NCI-H1694 (cell line): ENCODE measurements at places on chromosomes 6 and 20.

- DNase-seq = no peak
Observed at GRCh38 chr6:147201885-147202515, 2.2 kb upstream of the STXBP5 start.

DNA sequence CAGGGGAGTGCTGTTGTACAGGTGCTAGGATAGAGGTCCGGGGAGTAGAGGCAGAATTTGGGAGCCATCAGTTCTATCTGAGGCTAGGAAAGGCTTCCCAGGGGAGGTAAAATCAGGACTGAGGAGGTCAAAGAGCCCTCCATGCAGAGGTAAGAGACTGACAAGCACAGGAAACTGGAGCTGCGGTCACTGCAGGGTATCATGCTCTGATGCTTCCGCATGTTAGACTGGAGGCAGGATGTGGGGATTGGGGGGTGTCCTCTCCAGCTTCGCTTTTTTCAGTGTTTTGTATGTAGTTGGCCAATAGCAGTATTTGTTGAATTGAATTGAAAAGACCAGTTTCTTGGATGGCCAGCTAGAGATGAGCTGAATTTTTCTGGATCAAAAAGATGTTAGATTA lies 87.8 kb downstream of the SLC22A3 start:
- no peak for DNase-seq

- no peak for DNase-seq
Observed at GRCh38 chr6:109925075-109925474, 53.0 kb upstream of the GPR6 start.

GRCh38 chr20:25079171-25079570 lies 2.8 kb downstream of the VSX1 start:
- no peak for DNase-seq

GRCh38 chr6:115986026-115986425 lies 74.7 kb downstream of the FRK start:
- DNase-seq = no peak

DNA sequence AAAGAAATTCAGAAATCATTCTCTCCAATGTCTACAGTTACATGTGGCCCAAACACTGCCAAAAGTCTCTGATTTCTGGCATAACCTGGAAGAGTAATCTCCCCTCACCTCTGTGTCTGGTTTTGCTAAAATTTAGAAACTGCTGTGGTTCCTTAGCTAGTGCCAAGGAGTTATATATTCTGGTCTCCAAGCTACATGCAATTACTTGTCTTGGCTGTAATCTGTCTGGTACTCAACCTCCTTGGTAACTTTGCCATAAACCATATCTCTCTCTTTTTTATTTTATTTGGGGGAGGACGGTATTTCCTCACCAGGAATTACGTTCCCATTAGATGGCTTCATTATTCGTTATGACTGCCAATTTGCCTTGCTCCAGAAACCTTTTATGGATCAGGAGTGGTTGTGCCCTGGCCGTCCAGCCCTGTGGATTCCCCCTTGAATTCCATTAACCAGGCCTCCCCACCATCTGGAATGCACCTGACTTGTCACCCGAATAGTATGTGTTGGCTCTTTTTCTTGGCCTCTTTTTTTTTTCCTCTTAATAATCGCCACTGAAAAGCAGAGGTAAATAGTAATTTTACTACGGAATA lies 400.0 kb downstream of the CD83 start:
- DNase-seq = no peak

DNA sequence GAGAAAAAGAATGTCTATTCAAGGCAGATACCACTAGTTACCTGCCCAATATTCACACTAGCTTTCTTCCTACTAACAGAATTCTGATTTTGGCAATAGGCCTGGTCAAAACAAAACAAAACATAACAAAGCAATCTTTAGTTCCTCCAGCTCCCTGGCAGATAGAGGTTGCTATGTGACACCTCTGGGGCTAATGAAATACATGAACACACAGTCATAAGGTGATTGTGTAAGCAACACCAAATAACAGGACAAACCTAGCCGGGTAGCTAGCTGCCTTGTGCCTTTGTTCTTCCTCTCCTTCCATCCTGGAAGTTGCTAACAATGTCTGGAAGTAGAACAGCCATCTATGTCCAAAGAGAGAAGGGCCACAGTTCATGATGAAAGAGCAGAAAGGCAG lies 6.0 kb upstream of the HMGN3 start:
- no peak for DNase-seq

- no peak for DNase-seq
Observed at GRCh38 chr6:73923905-73924485, 228.0 kb downstream of the CD109 start.

GRCh38 chr20:60631585-60632287 lies 620.3 kb upstream of the CDH4 start:
- DNase-seq = no peak

DNA sequence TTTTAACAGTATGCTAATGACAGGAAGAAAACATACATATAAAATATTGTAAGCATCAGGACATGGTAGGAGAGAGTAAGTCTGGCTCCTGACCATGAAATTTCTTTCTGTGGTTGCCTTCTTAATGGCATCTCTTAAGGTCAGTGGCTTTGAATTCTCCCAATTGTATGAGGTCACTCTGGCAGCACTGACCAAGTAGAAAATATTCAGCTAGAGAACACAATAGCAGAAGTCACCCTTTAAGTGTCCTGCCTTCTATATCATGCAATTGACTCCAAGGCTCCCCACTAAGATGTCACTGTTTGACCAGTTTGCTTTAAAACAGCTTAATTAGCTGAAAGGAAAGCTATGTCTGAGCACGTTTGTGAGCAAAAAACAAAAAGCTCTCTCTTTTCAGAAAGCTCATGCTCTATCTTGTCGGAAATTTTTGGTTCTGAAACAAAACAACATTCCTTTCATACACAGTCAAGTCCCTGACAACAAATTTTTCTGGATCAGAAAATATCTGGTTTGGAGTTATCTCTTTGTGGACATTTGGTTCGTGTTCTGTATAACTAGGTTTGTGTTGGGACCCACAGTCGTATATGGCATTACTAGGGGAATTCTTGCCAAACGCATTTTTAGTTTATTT lies 120.9 kb upstream of the IFNGR1 start:
- no peak for DNase-seq

DNA sequence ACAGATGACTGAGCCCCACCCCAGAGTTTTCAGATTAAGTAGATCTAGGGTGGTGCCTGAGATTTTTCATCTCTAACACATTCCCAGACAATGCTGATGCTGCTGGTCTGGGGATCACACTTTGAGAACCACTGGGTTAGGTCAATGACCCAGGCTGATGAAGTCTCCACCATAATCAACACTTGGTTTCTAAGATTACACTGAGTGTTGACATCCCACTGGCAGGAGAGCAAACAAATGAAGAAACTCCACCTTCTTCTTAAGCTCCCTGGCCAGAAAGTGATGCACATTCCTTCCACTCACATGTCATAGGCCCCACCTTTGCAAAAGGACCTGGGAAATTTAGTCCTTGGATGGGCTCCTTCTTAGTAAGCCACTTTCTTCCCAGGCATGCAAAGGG lies 53.1 kb downstream of the MAFB start:
- DNase-seq = no peak

DNA sequence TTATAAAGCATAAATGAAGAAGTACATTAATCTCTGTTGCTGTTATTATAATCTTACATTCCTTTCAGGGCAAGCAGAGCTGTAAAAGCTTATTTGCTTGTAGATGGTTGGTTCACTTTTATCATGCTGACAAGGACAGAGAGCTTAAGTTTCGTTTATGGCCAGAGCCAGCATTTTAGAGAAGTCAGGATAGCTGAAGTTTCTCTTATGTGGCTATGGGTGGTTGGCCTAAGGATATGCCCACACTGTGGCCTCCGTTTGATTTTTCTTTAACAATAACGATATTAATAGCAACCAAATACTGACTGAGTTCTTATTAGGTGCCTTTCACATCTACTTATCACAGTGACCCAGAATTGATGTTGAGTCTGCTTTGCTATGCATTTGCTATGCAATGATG lies 78.5 kb downstream of the FARS2 start:
- DNase-seq = no peak

- DNase-seq = no peak
Observed at GRCh38 chr6:128821116-128821515, 61.8 kb upstream of the LAMA2 start.

GRCh38 chr20:19742974-19743639 lies 15.0 kb upstream of the RIN2 start:
- DNase-seq = no peak

GRCh38 chr6:78810146-78810545 lies 57.2 kb upstream of the IRAK1BP1 start:
- peak; percentile 19 for DNase-seq

DNA sequence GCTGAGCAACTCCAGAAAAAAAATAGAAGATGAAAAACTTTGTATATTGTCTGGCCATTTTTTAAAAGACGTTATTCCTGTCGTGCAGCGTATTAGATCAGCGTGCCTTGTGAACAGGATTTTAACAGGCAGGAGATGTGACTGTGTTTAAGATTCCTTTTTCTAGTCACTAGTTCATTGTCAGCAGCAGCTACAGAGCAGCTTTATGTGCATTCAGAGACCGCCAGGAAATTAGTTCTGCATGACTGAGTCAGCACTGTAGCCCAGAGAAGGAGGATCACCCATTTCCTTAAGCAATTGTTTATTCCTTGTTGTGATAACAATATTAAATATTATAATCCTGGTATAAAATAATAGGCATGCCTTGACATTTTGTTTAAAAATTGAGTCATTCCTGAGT lies 75.4 kb upstream of the ADGRB3 start:
- DNase-seq = peak; percentile 54
